ENCODE measurements at places on chromosomes 4 and X.

- no peak for DNase-seq
These were observed 516 bp upstream of the COX18 start for GRCh38 chr4:73070074-73070390.

DNA sequence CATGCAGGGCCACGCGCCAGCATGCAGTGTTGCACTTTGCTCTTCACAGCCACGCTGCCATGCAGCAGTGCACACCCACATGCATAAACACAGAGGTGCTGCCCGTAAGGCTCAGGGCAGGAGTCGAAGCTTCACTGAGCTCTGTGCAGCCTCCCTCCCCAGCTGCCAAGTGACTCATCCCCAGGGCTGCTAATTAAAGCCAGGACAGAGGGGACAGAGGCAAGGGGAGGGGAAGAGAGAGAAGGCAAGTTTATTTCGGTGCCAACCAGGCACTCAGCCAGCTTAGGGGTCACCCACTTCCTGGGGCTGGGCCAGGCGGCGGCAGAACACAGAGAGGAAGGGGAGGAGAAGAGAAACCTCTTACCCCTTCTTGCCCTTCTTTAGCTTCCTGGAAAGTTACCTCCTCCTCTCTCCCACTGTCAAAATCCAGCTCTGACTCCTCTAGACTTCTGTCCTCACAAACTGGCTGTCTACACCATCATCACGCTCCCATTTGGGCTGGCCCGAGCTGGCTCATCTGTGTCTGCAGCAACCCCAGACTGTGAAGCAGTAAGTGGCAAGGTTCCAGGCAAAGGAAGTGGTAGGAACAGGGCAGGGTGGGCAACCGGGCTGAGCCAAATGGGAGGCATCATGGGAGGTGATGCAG, 6.2 kb upstream of the IQSEC2 start:
- DNase-seq: no peak

DNA sequence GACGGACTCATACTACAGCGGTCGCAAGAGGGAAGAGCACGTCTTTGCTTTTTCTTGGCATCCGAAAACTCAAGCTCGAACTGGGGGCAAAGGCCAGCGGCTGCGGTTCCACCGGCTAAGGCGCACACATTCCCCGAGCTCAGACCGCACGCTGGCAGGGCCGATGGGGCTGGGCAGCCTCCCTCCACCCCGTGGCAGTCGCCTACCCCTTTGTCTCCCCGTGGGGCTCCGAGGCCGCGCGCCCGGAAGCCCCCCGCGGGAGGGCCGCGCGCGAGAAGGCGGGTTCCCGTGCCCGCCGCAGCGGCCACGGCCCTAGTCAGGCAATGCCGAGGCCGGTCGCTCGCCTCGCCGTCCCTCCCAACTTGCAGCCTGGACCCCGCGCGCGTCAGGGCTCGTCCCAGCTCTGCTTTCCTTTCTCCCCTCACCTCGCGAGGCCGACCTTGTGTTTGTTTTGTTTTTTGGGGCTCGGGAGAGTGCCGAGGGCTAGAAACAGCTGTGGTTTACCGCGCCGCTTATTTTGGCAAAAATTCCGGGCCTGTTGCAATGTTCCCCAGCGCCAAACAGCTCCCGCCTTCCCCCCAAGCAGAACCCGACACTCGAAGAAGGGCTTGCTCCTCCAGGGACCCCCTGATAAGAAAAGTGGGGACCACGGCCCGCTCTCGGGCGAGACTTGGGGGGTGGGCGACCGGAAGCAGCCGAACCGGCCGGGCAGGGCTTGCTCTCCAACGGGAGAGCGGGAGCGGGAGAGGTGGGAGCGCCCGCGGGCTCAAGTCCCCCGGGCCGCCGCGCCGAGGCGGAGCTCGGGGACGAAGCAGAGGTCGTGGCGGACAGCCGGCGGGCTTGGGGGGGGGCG, 561 bp upstream of the N4BP2 start:
- DNase-seq: peak; percentile 29

GRCh38 chrX:153687121-153688039, at the start of gene SLC6A8:
Gene SLC6A8 (plus strand): TSS chrX:153687926. CDS start chrX:153688575, 649 bp downstream.
- peak; percentile 75 for DNase-seq

DNA sequence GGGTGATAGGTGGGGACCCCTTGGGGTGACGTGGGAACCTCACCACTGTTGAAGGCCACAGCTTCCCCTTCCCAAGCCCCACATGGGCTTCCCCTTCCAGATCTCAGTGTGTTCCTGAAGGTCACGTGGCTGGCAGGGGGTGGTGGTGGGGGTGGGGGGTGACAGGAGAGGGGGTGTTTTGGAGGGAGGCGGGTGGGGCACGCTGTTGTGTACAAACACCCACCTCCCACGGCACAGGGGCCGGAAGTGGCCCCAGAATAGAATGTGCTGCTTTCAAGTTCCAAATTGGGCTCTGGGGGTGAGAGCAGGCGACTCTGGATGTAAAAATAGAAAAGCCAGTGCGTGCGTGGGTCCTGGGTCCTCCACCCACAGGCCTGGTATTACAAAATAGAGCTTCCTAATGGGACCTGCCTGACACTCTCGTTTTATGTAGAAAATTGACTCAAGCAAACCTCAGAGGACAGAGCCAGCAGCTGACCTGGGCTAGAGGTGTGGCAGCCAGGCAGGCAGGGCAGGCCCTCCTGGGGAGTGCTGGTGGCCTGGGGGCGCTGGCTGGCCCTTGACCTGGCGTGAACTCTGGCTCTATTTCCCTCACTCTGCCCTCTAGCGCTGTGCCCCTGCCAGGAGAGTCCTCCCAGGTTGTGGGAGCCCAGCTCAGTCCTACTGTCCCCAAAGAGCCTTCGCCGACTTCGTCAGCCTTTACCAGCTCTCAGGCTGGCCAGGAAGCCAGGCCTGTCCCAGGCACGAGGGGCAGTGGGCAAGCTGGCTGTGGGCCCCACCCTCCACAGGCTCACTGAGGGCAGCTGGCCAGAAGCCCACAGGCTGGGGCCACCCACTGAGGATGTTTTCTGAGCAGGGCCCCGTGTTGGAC, 5.4 kb upstream of the SH3BP2 start:
- no peak for DNase-seq

GRCh38 chr4:89251396-89251795, 56.2 kb downstream of the GPRIN3 start:
- DNase-seq: no peak

- no peak for DNase-seq
These were observed 20.3 kb upstream of the GPC4 start for GRCh38 chrX:133435544-133436124.

GRCh38 chr4:110164251-110164650, 34.2 kb downstream of the ELOVL6 start:
- DNase-seq: no peak
